ENCODE measurements at places on chromosomes 2 and 18.
A peak's percentile ranks its signal among the peaks of the same experiment; 100 is the strongest.

- DNase-seq = no peak
These were observed 9.0 kb downstream of the EPB41L3 start for GRCh38 chr18:5534845-5535244.

DNA sequence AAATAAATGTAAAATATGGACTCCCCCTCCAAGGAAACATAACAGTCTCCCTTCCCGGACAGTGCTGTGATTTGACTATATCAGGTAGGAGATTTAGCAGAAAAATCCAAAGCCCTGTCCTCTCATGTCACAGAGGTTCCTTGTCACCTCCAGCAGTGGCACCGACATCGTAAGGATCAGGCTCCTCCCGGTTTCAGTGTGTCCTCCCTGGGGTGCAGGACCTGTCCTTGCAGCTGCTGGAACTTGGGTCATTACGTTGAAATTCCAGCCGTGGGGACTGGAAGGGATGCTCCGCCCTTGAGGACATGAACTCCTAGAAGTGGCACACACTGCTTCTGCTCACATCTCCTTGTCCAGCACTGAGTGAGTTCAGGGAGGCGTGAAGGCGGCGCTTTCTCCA, 101.1 kb upstream of the ODC1 start:
- no peak for DNase-seq

DNA sequence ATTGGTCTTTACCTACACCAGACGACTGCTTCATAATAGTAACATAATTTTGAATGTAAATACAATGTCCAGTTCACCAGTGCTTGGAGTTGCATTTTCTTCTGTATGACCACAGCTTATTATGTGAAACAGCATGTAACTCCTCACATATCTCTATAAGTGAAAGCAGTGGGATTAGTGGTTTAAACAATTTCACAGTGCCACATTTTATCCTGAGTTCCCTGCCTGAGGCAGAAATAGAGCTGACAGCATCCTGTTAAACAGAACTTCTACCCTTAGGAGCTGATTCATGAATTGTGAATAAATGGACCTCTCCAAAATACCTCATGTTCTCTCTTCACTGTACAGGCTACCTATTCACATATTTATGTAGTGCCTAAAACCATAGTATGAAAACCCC, 542.3 kb upstream of the VWC2L start:
- DNase-seq = no peak

- no peak for DNase-seq
These were observed 435.7 kb downstream of the TXNL1 start for GRCh38 chr18:56202678-56203077.

GRCh38 chr2:8514796-8515758, 166.8 kb upstream of the ID2 start:
- DNase-seq = peak; percentile 31

DNA sequence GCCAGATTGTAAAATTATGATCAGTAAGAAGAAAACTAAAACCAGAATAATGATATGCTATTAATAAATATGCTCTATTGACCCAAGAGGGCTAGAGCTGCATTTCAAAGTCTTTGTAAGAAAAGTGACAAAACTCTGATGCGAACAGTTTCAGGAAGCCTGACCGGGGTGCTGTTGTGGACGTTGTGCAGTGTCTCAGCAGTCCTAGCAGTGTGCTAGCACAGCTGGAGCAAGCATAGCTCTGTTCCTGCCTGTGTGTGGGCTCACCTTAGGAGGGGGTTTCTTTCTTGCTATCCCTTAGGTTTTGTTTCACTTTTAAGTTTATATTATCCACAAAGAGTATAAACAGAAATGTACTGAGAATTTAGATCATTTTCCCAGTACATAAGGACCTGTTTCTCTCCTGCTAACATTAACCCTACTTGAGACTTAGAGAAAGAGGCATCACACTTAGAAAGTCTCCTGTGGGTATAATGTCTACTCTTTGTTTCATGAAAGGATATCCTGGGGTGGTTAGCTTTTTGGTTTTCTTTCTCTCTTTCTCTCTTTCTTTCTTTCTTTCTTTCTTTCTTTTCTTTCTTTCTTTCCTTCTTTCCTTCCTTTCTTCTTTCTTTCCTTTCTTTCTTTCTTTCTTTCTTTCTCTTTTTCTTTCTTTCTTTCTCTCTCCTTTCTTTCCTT, 124.5 kb downstream of the TMEM182 start:
- no peak for DNase-seq

DNA sequence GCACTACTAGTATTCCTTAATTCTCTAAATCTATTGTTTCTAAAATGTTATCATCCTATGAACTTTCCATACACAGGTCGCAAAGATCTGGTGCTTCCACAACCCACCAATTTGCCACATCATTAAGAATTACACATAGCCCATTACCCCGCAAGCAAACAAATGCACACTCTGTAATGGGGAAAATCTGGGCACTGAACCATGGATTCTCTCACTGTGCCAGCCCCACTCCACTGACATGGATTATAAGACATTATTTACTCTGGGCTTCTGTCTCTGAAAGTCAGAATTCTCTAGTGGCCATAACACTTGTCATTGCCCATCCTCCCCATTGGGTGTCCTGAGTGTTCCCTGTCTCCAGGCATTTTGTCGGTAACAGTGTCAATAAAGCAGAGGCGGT, 537.1 kb downstream of the EPHA4 start:
- no peak for DNase-seq

DNA sequence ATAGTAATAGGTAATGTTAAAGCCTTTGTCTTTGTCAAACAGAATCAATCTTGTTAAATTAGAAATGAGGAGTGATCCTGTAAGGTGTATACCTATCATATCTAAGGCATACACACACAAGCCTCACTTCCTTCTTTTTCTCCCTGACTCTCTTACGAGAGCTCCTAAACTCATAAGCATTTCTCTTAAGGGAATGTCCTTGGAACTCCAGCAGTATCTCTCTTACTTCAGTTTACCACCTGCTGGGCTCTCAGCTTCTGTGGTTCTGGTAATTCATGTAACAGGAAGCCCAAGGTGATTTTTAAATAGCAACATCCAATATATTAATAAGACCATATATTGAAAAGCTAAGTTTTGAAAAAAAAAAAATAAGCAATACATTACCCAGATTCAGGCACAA, 85.9 kb downstream of the UBE2E3 start:
- DNase-seq = no peak

DNA sequence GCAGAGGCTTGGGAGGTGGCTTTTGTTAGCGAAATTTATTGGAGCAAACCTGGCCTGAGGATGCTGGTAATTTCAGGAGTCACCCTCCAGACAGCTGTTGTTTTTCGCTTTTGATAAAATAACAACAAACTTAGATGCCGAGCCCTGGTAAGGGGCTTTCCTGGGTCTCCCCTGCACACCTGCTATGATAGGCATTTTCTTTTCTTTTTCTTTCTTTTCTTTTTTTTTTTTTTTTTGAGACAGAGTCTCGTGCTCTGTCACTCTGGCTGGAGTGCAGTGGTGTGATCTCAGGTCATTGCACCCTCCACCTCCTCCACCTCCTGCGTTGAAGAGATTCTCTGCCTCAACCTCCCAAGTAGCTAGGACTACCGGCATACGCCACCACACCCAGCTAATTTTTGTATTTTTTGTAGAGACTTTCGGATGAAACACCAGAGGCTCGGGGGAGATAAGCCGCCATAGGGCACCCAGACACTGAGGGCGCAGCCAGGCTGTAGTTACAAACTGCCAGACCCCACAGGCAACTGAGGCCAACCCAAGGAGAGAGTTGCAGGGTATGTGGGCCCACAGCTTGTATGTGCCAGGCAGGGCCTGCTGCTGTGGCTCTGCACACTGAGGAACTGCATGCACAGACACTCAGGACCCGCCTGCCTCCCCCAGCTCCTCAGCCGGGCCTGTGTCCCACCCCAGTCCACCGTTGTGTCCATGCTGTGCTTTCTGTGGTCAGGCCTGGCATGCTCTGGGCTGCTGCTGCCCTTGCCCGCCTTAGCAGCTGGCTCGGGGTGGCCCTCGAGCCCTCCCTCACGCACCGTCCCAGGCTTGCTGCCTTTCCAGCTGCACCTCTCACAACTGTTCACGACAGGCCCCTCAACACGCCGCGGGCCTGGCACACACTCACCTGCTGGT, 3.9 kb downstream of the GYPC start:
- DNase-seq = no peak

DNA sequence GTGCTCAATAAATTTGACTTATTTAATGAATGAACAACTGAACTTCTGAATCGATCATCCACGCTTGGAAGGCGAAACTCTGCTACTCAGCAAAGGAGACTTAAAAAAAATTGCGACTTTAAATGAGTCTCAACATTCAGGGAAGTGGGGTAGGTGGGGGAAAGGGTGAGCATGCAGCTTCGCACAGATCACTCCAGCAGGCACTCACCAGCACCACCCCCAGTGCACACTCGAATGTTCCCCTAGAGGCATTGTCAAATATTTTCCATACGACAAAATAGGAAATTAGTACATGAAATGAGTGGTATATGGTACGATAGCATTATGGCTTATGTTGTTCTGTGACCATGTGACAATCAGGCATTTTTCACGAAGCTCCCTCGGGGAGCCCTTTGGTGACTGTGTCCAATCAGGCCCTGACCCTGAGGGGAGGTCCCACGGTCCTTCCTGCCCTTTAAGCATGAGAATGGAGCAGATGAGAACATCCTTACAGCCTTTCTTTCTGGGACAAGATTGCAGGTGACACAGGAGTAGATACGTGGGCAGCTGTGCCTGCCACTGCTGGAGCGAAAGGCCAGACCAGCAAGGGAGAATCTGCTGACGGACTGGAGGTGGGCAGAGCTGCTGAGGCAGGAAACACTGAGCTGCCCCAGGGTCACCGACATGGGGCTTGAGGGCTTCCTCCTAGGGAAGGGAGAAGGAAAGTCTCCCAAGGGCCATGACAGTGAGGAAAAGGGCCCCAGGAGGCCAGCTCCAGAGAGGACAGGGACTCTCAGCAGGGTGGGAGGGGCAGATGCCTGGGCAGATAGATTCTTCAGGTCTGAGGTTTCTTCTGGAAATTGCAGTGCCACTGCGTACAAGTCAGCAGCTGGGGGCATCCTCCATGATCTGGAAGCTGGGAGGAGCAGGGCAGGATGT, 101.3 kb upstream of the ID2 start:
- no peak for DNase-seq

GRCh38 chr18:62979900-62980299, 264.6 kb downstream of the PHLPP1 start:
- DNase-seq = no peak

GRCh38 chr2:195533771-195534642, 123.0 kb upstream of the SLC39A10 start:
- DNase-seq = peak; percentile 56

DNA sequence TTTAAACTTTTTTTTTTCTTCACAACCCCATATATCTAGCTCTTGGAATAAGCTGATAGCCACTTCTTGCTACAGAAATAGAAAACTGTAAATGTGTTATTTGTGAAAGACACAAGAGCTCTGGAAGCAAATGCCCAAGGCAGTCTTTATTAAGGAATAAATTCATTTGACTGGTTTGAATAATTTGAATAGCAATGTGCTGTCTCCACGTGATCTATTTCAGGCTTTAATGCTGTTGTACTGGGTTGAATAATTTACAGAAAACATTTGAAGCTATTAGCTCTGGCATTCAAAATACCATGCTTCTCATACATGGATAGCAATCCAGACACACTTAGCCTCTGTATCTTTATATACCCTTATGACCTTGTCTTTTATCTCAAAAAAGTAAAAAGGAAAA, 366.7 kb upstream of the KCNJ3 start:
- DNase-seq = no peak

DNA sequence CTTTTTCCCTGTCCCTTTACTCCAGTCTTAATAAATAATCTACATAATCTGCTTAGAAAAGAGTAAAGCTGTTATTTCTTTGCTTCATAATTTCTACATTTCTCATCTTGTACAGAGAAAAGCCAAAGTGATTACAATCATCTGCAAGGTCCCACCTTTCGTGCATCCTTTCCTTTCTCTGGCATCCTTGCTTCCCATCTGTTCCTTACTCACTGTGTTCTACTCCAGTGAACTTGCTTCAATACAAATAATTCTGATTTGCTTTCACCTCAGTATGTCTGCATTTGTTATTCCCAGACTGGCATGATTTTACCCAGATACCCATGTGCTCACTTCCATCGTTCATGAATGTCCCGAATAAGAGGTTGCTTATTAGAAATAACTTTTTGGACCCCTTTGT, 99.4 kb upstream of the DSEL start:
- DNase-seq = no peak

DNA sequence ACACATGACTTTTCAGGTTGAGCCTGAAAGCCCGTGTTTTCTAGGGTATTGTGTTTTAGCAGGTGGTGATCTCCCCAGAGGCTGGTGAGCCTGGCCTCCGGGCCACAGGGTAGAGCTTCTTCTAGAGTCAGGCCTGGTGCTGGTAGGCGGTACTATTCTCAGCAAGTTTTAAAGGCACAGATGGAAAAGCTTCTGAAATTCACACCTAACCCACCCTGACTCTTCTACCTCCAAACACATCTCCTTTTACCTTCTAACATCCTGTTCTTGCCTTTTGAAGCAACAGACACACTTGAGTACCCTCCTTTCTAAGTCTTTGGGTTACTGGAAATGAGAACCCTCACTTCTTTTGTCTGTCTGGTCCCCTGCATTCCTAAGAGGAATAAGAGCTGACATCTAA, 191.1 kb downstream of the SETBP1 start:
- DNase-seq = no peak

DNA sequence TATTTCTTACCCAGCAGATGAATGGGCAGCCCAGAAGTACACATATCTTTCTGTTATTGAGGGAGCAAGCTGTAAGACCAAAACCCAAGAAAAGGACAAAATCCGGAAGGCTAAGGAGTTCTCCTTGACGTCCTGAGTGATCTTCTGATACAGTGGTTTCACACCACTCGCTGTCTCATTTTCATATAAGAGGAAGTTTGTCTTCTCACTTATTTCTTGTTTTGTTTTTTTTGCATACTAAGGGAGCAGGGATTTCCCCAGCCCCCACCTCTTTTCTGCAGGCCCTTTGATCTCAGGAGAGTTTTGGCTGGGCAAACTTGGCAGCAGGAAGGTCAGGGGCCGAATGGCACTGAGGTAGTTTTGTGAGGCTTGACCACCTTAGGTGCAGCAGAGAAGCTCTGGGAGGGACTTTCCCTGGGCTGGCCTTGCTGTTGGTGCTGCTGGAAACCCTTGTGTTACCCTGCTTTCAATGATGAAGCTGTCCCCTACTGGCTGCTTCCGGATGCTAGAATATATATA, 13.3 kb downstream of the CHRNA1 start:
- DNase-seq = peak; percentile 18

- DNase-seq = no peak
These were observed 424.9 kb downstream of the PID1 start for GRCh38 chr2:228846161-228846560.

GRCh38 chr2:191679818-191680600, 2.1 kb downstream of the NABP1 start:
- no peak for DNase-seq

DNA sequence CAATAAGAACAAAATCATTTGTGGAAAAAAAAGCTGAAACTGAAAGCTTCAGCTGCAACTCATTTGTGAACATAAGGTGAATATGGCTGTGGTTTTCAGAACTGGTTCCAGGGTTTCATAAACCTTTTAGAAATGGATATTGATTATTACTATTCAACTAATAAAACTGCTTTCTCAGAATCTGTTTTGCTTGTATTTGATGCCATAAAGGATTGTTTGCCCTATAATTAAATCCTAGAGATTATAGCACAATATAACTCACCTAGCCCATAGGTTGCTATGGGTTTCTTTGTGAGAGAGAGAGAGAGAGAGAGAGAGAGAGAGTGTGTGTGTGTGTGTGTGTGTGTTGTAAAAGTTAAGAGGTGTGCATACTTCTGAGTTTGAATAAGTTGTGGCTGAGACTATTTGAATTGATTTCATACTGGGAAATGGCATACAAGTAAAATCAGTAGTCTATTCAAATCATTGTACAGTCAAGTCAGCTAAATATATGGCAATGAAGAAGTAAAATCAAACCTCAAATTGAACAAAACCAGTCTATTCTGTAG, 339.2 kb downstream of the ARHGAP15 start:
- DNase-seq = no peak
